Stimulated activated CD4-positive, alpha-beta T cell treated with anti-CD3 and anti-CD28 coated beads, Interleukin-1b, Interleukin-23, amount 100 ng/mL, for 1 hour (primary cell): ENCODE measurements at places on chromosomes 5 and 9.

DNA sequence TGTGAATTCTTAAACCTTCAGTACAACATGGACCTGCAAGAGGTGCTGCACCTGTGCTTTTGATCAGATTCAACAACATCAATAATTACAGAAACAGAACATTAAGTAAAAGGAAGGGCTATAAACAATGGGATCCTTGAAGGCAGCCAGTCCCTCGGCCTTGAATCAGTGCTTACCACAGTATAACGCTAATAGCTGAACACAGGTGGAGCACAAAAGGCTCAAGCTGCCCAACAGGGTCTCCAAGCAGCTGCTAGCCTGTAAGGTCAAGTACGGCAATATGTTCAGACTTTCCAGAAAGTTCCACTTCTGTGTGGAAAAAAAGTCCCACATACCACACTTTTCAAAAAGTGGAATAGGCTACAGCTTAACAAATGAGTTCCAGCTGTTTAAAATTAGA lies 61.9 kb upstream of the ITGA1 start:
- DNase-seq, result no peak

DNA sequence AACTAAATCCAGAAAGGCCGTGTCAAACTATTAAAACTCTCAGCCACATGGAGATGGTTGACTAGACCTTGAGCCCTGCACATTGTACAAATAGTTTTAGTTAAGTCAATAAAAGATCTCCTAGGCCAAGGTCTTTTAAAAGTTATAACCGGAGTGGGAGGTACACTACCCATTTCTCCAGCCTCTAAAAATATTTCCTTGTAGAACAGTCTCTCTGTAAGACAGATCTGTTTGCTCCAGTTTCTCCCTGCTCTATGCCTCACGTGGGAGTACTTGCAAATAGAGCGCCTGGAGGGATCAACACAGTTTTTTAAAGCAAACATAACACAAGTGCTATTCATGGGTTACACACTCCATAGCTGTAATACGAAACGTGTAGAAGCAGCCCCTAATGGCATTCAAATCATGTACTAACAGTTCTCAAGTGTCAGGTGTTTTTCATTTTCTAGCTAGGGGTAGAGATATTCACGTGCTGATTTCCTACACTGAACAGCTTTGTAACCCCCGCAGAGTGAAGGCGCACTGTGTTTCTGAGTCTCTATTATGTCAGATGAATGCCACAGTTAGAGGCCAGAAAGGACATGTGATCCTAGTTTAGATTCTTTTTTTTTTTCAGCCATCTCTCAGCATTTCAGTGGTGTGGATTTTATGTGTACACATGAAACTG lies 703.4 kb upstream of the GRAMD2B start:
- DNase-seq, result no peak

DNA sequence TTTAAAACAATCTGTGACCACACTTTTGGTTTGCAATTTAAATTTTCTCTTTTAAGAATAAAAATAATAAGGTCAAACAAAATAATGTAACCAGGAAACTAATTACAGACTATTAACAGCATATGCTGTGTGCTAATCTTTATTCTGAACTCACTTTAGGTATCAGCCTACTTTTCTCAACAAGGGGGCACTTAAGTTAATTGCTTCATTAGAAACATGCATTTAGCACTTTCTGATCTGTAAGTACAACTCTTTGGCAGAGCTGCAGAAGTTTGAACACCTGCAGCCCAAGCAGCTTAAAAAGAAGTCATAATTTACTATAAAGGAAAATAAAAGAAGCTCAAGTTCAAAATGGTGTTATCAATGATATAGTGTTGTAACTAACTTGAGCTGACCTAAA lies 21.7 kb downstream of the XRCC4 start:
- DNase-seq, result no peak

GRCh38 chr9:104740621-104741020 lies 6.9 kb upstream of the NIPSNAP3A start:
- no peak for DNase-seq

GRCh38 chr5:53575101-53575500 lies 14.7 kb downstream of the NDUFS4 start:
- DNase-seq, result no peak
